ENCODE measurements at places on chromosomes 6 and 20. TPM values are rescaled to one million over a fixed set of nuclear protein-coding genes. Genes with fewer than 3 reads are reported as not detected.
A peak's percentile ranks its signal among the peaks of the same experiment; 100 is the strongest.

- DNase-seq: peak; percentile 61
These were observed 165.1 kb downstream of the RALGAPA2 start for GRCh38 chr20:20547221-20547875.

- DNase-seq: peak; percentile 69
These were observed 2.1 kb downstream of the NQO2 start for GRCh38 chr6:3001773-3002293.

GRCh38 chr20:62633598-62634329, 8.5 kb upstream of the SLCO4A1 start:
- DNase-seq: no peak

DNA sequence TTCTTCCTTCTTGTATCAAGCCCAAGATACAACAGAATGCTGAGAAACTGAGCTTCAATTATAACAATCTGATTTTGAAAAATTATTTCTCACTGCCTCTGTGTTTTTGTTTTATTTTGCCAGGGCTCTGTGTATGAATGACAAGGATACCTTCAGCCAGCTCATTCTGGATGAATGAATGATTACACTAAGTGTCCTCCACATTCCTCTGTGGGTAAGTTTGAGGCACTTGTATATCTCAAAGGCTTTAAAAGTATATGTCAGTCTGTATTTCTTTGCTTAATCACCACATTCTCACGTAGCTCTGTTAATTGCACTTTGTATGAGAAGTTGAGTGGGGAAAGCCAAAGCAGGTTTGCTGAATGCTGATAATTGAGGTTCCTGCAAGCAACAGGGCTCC, 95.1 kb downstream of the TIAM2 start:
- no peak for DNase-seq

GRCh38 chr6:133157995-133158394, 83.2 kb upstream of the EYA4 start:
- DNase-seq: no peak

DNA sequence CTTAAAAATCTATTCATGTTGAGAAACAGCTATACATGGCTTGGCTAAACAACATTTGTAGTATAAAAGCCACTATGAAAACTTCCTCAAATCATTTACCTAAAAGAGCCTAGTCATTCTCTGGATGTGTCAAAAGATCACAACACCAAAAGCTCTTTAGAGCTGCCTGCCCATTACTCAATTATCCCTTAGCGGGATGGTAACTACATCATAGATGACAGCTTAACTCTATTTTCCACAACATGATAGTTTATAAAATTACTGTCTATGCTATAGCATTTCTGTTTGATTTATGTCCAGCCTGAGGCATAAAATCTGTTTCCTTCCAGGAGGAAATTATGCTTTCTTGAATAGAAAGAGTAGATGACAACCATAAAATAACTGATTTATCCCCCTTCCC, 777.6 kb upstream of the HS3ST5 start:
- DNase-seq: no peak

- no peak for DNase-seq
These were observed 4.0 kb downstream of the CITED2 start for GRCh38 chr6:139370283-139370998.

DNA sequence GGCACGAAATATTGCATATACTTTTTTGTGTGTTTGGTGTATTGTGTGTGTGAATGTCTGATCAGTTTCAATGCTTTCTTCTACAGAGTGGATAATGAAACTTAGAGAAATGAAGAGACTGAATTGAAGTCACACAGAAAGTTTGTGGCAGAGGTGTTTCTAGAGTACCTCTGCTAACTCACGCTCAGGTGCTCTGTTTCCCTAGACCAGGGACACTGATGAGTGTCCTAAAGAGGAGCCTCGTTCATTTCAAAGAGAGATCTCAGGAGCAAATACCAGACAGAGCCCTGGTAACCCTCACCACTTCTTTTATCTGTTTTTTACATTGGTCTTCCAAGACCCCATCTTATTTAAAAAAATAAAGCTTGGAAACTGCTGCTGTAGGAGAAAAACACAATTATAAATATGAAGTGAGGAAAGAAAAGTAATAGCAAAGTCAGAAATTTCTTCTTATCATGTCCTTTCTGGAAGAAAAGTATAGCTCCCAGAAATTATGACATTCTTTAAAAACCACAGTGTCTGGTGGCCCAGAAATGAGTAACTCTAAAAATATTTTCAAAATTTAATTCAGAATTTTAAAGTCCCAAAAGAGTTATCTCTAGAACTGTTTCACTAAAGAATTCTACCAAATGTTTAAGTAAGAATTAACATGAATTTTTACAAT, 720.6 kb downstream of the RFPL4B start:
- no peak for DNase-seq

- peak; percentile 36 for DNase-seq
These were observed at the start of gene SCUBE3 for GRCh38 chr6:35213824-35214756. TSS of gene SCUBE3 (plus strand) at chr6:35213956. CDS start at chr6:35214419, 463 bp downstream.

- DNase-seq: no peak
These were observed 129.4 kb downstream of the OR2B2 start for GRCh38 chr6:27782748-27783147.

Gene RFX6
- total RNA-seq: not detected

Gene FOXF2
- not detected for total RNA-seq

Gene CCN6
- 6.0 TPM for total RNA-seq

Gene NKAIN2
- 0.17 TPM for total RNA-seq

Gene ENPP3
- not detected for total RNA-seq

Gene CFAP206
- not detected for total RNA-seq
